ENCODE measurements at places on chromosomes 7 and 10. TPM values are rescaled to one million over a fixed set of nuclear protein-coding genes. Genes with fewer than 3 reads are reported as not detected.

The SYT15 gene
- 7.1 TPM for total RNA-seq

The SLC26A3 gene
- total RNA-seq = not detected

The RSPH10B2 gene
- total RNA-seq = not detected

The PCLO gene
- total RNA-seq = 0.78 TPM

GRCh38 chr10:33497338-33497737 lies 162.9 kb upstream of the NRP1 start:
- no peak for DNase-seq

GRCh38 chr10:104417637-104418292 lies 64.1 kb downstream of the CFAP58 start:
- no peak for DNase-seq

GRCh38 chr7:7486362-7486761 lies 49.3 kb downstream of the COL28A1 start:
- no peak for DNase-seq

GRCh38 chr10:6128087-6128486 lies 39.3 kb downstream of the RBM17 start:
- DNase-seq = no peak

All from thoracic aorta (tissue), 2 donors.